ENCODE measurements at places on chromosomes 7 and 10. TPM values are rescaled to one million over a fixed set of nuclear protein-coding genes. Genes with fewer than 3 reads are reported as not detected.

- DNase-seq, result no peak
Measured at GRCh38 chr10:44102726-44103255, 282.1 kb downstream of the CXCL12 start.

- no peak for DNase-seq
Measured at GRCh38 chr10:43200538-43201390, 62.5 kb downstream of the CSGALNACT2 start.

GRCh38 chr7:33107136-33108066 lies 1.8 kb downstream of the RP9 start:
- DNase-seq, result peak; percentile 15

DNA sequence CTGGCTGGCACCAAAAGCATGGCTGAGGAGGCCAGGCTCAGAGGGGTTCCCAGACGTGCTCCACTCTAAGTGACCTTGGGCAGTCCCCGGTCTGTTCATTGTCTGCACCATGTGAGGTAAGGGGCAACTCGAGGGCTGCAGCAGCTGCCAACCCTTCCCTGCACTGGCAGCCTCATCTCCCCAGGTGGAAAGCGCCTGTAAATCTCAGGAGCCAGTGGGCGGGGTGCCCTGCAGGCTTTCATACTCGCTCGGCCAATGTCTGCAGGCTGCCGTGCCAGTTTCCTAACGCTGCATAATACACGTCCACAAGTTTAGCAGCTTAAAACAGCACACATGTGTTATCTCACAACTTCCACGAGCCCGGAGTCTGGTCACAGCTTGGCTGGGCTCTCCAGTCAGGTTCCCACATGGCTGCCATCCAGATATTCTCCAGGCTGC lies 12.6 kb upstream of the GDF10 start:
- DNase-seq, result no peak

GRCh38 chr7:95491201-95491600 lies 5.5 kb downstream of the ASB4 start:
- DNase-seq, result no peak

- DNase-seq, result no peak
Measured at GRCh38 chr10:104327745-104328645, 10.3 kb downstream of the ITPRIP start.

- no peak for DNase-seq
Measured at GRCh38 chr7:98286093-98286539, 4.6 kb downstream of the BRI3 start.

GRCh38 chr10:6232225-6232807 lies 29.6 kb downstream of the PFKFB3 start:
- no peak for DNase-seq

- no peak for DNase-seq
Measured at GRCh38 chr10:91788527-91788926, 9.7 kb upstream of the TNKS2 start.

- no peak for DNase-seq
Measured at GRCh38 chr10:76868098-76868977, 769.3 kb downstream of the KCNMA1 start.

DNA sequence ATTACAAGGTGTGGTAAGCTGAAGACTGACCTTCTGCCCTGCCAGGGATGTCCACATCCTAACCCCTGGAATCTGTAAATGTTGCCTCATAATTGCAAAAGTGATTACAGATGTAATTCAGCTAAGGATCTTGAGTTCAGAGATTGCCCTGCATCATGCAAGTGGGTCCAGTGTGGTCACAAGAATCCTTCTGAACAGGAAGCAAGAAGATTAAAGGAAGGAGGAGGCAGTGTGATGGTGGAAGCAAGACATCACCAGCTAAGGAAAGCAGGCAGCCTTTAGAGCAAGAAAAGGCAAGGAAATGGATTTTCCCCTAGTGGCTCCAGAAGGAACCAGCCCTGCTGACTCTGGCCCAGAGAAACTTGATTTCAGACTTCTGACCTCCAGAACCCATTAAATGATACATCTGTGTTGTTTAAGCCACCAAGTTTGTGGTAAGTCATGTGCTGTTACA lies 78.1 kb downstream of the USP6NL start:
- no peak for DNase-seq

DNA sequence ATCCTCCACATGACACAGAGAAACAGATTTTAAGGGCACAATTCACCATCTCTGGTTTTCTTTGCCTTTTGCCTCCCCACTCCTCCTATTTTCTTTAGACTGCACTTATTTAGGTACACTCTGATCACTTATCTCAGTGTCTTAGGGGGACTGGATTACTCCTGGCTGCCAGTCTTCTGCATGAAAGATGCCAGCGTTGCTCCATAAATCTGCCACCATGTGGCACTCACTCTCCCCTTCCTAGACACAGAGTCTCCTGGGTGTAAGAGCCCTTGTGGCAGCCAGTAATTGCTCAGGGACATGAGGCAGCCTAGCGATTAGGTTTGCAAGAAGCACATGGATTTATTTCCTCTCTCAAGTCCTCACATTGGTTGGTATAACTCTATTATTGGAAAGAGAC lies 34.5 kb upstream of the RBM20 start:
- no peak for DNase-seq

- DNase-seq, result no peak
Measured at GRCh38 chr7:44378744-44379143, 53.4 kb upstream of the CAMK2B start.

GRCh38 chr7:47327698-47328391 lies 254.1 kb downstream of the TNS3 start:
- no peak for DNase-seq

DNA sequence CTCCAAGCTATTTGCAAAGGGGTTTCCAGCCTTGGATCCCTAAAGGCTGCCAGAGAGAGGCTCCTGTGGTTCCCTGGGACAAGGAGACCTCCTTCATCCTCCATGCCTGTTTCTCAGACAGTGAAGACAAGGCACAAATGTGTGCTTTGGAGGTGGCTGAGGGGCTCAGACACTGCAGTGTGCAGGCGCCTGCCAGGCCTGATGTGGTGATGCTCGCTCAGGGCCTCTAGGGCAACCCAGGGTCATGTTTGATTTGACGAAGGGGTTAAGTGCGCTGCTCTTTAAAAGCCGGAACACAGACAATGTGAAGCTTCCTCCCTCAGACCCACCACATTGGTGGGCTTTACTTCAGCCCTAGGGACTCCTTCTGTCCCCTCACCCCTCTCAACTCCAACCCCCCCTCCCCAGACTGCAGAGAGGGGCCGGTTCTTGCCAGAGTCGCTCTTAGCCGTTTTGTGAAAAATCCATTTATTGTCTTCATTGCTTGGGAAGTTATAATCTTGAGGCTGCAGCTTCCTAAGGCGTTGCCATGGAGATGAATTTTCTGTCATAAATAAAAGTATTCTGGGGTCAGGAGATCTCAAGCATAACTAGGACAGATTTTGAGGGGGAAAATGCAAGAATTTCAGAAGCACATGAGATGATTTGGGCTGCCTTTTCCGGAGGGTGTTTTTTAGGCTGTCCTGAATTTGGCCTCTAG lies 35.8 kb downstream of the PDGFA start:
- DNase-seq, result no peak

GRCh38 chr7:148884049-148884298 lies at the start of gene EZH2:
Gene EZH2, minus strand, starts transcription at chr7:148884291. Its CDS starts 36,993 bp downstream, at chr7:148847298.
- no peak for DNase-seq

- no peak for DNase-seq
Measured at GRCh38 chr10:60989400-60989876, 45.5 kb upstream of the RHOBTB1 start.

DNA sequence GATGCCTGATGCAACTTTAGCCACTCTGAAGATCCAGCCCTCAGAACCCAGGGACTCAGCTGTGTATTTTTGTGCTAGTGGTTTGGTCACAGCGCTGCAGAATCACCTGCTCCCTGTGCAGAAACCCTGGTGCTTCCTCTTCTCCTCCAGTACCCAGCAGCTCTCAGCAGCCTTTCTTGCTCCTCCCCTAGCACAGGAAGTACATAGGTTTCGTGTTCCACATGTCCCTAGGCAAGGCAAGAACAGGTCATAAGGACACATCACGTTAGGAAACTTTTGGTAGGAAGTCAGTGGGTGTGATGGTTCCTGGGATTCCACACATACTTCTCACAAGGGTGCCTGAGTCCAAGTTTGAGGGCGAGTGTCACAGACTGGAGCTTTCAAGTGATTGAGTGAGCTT lies 167.9 kb upstream of the PRSS1 start:
- peak; percentile 29 for DNase-seq

- DNase-seq, result no peak
Measured at GRCh38 chr10:3745521-3745920, 39.5 kb downstream of the KLF6 start.

DNA sequence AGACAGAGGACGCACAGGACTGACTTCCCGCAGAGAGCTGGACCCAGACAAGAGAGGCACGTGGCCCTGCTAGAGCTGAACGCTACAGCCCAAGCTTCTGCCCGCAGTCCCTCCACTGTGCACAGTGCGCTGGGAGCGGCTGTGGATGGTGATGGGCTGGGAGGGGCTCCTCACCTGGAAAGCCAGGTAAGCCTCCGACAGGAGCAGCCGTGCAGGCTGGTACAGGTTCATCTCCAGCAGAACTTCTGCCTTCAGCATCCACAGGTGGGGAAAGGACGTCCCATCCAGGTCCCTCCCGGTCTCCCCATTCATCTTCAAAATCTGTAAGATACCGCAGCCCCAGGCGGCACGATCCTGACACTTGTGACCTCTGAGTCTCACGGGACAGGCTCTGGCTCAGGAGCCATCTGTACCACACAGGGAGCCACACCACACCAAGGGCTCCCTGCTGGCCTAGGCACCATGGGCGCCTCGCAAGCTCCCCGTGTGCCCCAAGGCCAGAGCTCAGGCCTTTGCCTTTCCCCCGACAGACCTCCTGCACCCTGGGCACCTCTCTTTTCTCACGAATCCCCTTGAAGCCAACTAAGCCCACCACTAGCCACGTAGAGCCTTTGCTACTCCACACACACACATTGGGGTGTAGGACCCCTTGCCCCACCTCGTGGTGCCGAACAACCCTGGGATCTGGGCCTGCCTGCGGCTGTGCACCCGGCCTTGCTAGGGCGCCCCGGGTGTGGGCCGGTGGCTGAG lies 76.3 kb downstream of the CFAP46 start:
- DNase-seq, result no peak

GRCh38 chr7:36871863-36872262 lies 147.6 kb upstream of the AOAH start:
- DNase-seq, result no peak

- DNase-seq, result no peak
Measured at GRCh38 chr7:80890426-80891258, 28.2 kb downstream of the SEMA3C start.

DNA sequence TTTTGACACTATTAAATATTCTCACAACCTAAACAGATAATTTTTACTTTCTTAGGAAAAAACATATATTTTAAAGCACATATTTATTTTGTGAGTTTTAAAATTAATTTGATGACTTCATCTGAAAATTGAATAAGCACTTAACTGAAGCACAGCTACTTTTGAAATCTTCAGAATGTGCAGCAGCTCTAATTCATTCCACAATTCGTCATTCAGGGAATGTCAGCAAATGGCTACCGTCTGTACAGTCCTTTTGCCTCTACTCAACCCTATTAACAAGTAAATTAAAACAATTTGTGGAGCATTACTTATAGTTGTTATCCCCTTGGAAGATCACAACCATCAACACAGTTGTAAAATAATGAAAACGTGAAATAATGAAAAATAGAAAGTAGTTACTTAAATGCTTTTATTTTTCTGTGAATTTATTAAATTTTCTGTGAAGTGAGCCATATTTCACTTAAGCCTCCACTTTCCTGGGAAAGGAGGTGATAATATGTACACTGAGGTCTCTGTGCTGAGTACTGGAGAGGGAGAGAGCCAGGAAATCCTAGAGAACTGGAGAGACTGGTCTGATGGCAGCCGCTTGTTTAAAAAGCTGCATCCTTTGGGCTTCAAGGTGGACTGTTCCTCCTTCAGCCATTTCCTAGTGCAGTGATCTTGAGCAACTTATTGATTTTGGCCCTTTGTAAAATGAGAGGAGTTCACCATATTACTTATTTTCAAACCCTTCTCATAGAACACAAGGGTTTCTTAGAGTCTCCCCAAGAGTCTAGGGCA lies 70.6 kb downstream of the REEP3 start:
- DNase-seq, result no peak

DNA sequence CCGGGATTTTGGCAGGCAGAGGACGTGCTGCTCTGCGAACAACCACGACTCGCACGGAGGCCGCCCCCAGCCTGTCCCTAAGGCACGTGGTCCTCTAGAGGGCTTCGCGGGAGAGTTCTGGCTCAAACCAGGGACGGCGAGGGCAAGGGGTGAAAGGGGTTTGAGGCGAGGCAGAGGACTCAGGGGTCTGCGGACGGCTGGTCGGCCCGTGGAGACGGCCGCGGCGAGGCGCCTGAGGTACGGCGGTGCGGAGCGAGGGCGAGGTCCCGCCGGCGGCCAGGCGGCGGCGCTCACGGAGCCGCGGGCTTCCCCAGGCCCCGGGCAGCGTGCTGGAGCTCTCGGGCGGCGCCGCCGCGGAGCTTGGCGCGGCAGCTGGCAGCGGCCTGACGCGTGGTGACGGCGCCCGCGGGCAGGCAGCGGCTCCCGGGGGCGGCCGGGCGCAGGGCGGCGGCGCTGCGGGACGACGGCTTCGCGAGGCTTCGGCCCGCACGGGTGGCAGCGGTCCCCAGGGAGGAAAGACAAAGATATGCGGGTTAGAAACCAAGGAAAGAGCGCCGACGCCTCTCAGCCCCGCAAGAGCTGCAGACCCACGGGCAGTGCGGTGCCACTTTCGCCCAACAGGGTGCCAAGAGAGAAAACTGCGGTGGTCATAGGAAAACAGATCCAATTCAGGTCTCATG lies 44.8 kb downstream of the ZNF800 start:
- peak; percentile 80 for DNase-seq

DNA sequence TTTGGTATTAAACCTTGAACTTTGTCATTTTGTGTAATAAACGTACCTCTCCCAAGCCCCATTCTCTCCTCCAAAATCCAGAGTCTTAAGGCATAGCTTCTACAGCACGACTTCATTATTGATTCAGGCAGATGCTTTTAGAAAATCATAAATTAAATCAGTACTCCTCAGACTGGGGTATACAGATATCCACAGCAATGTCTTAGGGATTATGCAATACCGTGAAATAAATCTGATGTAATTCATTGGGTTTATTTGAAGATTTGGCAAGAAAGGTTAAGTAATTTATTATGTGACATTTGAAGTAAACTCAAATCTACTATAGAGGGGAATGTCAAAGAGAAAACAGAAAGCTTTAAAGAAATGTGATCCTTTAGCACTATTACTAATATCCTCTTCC lies 246.1 kb upstream of the PLXDC2 start:
- DNase-seq, result no peak

DNA sequence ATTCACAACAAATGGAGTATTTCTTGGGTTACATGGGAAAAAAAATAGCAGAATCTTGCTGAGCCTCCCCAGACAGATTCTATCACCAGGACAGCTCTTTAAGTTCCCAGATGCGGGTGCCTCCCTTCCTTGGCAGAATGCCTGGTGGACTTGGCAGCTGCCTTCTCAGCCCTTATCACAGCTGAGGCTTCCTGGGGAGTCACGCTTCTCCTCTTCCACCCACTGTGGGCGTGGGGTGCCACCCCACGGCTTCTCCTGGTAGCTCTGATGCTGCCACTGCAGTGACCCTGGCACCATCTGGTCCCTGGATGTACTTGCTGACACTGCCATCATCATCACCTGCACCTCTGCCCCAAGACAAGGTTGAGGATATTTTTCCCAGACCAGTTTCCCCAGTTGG lies 16.2 kb upstream of the NME8 start:
- no peak for DNase-seq

- DNase-seq, result no peak
Measured at GRCh38 chr7:127905491-127906330, 125.5 kb downstream of the LRRC4 start.

LRRD1 gene
- total RNA-seq, result 0.17 TPM

ACTL6B gene
- total RNA-seq, result not detected

FRMPD2 gene
- total RNA-seq, result not detected

MKX gene
- 0.05 TPM for total RNA-seq

SPDYE11 gene
- total RNA-seq, result not detected

CCDC71L gene
- 14.5 TPM for total RNA-seq

ZNF853 gene
- 0.25 TPM for total RNA-seq

ADAM8 gene
- total RNA-seq, result 239 TPM

NRF1 gene
- 43.8 TPM for total RNA-seq
